ENCODE measurements at places on chromosomes 2 and 18.

GRCh38 chr18:2787225-2787624 is 59.6 kb upstream of the EMILIN2 start:
- no peak for DNase-seq

DNA sequence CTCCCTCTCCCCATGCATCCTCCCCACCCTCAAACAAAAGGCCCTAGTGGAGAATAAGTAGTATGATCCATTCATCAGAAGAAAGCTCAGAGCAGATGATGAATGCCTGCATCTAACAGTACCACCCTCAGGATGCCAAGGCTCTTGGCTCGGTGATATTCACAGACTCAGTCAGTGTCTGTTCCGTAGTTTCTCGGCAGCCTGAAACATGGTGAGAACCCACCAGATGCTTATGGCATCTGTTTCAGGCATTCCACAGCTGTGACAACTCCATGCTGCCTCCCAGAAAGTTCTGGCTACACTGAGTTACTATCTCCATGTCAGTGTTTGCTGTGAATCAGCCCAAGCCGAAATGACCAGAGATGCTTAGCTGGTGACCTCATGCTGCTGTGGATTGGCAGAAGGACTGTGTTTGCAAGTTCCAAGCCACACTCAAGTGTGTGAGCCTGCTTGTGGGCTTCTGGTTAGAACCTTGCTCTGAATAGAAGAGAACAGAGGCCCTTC is 83.9 kb downstream of the WDSUB1 start:
- no peak for DNase-seq

DNA sequence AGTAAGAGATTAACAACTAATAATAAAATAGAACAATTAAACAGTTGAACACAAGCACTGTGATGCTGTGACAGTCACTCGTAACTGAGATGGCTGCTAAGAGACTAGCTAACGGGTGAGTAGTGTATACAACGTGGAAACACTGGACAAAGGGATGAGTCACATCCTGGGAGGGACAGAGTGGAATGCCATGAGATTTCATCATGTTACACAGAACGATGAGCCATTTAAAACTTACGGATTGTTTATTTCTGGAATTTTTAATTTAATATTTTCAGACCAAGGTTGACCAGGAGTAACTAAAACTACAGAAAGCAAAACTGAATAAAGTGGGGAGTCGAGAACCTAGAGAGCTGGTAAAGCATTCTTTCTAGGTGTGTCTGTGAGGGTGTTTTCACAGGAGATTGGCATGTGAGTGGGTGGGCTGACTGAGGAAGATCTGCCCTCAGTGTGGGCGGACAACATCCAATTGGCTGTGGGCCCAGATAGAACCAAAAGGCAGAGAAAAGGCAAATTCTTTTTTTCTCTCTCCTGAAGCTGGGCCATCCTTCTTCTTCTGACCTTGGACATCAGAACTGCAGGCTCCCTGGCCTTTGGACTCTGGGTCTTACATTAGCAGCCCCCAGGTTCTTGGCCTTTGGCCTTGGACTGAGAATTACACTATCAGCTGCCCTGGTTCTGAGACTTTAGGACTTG is 14.6 kb downstream of the TMSB10 start:
- DNase-seq = no peak

DNA sequence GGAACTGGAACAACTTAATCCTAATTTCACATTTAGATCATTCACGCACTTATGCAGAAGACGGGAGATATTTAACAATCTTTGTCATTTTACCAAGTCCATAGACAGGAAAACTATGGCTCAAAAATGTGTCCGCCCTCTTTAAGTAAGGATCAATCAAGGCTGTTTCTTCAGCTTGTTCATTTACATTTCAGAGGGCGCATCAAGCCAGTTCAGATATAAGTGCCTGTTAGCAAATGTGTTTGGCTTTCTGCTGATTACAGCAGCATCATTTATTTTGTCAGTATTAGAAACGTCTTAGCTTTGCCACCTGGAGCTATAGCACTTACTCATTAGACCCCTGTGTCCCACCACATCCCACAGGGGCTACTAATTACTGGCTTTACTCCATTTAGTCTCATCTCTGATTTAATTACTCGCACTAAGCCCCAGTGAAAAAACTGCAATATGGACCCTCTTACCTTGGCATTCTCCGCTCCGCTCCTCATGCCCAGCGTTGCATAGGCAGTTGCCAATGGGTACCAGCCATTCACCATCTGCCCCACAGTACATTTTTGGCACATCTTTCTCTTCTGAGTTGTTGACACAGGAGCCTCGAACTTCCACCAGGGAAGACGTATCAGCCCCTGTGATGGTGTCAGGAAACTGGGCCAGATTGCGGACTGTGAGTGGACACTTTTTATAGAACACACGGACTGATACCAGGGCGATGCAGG is 8.7 kb downstream of the EPHA4 start:
- no peak for DNase-seq

GRCh38 chr2:139909136-139909535 is 1128.9 kb upstream of the NXPH2 start:
- DNase-seq = no peak

DNA sequence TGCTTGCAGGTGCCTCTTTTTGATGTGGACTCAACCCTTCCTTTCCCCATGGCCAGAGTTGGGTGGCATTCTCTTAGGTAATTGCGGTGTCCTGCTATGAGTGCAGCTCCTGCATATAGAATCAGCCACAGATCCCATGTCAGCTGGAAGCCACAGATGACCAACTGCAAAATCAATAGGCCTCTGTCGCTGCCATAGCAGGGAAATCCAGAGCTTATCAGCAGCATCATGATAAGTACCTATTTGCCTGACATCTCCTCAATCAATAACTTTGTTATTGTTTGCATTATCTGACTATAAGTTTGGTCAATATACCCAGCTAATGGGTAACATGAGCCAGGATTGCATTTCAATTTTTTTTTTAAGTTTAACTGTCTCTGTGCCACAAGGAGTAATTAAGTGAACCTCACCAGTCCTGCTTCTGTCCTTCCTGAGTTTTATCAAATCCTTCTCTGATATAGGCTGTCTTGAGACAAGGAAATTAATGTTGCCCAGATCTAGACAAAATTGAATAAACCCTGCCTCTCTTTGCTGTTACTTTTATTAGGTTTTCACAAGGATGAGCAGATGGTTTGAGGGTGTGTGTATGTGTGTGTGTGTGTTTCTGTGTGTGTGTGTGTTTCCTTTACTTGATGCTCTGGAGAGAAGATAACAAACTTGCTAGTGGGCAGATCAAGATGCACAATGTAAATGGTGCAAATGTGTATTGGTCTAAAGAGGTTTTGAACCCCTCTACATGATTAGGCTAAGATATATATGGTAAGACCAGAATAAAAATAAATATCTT is 59.6 kb upstream of the CREB1 start:
- DNase-seq = no peak

DNA sequence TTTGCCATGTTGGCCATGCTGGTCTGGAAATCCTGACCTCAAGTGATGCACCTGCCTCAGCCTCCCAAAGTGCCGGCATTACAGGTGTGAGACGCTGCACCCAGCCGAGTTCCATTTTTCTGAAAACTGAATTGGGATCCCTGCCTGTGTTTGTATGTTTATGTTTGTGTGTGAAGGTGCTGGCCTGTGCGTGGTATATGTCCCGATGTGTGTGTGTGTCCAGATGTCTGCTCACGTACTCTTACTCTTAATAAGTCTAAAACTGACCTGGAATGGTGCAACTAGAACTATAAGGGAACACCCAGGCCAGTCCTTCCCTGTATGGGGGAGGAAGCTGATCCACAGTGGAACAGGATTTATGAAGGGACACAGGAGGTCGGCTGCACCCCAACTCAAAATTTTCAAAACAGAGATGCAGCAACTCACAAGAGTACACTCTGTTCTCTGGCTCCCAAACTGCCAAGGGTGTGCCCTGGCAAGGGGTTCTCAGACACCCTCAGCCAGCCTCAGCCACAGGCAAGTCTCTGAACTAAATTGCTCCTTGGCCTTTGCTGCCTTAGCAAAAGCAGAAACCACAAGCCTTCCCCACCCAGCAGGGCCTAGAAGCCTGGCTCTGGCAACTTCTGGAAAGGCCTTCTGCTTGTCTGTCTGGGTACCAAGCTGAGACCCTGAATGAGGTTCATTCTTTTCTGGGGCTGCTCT is 36.5 kb downstream of the RHOB start:
- DNase-seq = no peak

- no peak for DNase-seq
Measured at GRCh38 chr2:211364911-211365310, 808.5 kb downstream of the CPS1 start.

DNA sequence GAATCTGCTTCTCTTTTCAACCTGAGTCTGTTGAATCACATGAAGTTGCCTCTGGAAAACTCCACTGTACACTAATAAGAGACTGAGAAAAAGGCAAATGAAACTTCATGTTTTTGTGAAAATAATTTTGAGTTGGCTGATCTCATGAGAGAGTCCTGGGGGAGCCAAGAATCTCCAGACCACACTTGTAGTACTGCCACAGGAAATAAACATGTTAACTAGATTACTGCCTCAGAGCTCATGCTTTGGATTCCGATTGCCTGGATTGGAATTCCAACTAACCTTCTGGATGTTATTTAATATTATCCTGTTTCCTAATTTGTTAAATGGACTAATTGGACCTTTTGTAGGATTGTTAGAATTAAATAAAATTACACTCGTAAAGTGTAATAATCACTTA is 25.2 kb downstream of the NUP35 start:
- no peak for DNase-seq

DNA sequence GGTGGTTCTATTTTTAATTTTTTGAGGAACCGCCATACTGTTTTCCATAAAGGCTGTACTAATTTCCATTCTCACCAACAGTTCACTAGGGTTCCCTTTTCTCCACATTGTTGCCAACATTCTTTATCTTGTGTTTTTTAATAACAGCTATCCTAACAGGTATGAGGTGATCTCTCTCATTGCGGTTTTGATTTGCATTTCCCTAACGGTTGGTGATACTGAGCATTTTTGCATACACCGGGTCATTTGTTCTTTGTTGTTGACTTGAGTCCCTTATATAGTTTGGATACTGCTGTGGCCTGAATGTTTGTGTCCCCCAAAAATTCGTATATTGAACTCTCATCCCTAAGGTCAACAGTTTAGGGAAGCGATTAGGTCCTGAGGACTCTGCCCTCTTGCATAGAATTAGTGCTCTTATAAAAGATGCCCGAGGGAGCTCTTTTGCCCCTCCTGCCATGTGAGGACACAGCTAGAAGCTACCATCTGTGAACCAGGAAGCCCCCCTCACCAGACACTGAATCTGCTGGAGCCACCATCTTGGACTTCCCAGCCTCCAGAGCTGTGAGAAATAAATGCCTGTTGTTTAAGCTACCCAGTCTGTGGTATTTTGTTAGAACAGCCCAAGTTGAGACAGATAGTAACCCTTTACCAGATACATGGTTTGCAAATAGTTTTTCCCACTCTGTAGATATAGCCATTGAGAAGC is 4.7 kb downstream of the IMP4 start:
- no peak for DNase-seq

- DNase-seq = no peak
Measured at GRCh38 chr18:3973191-3973850, 481.8 kb downstream of the DLGAP1 start.

GRCh38 chr2:232512602-232513001 is 7.6 kb upstream of the PRSS56 start:
- DNase-seq = no peak

GRCh38 chr2:111252436-111252835 is 131.7 kb downstream of the BCL2L11 start:
- no peak for DNase-seq

GRCh38 chr2:9954136-9954535 is 2.6 kb downstream of the GRHL1 start:
- DNase-seq = no peak

DNA sequence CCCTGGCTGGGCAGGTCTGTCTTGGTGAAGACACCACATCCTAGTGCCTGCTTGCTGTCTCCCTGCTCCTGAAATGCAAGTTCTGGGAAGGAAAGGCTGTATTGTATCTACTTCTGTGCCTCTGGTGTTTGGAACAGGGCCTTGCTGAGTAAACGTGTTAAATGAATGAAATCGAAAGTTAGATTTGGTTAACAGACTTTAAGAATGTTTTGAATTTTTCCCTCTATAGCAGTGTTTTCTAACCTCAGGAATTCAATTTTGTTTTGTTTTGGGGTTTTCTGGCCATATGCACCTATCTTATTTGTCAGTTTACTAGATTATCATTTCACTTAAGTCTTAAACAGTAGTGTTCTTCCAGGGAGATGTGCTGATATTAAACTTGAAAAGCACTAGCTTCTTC is 20.7 kb downstream of the FARP2 start:
- DNase-seq = no peak

GRCh38 chr2:26885651-26886329 is 37.9 kb downstream of the DPYSL5 start:
- DNase-seq = no peak

- no peak for DNase-seq
Measured at GRCh38 chr2:231189571-231190495, 8.6 kb upstream of the ARMC9 start.

GRCh38 chr18:5895876-5896740 is 786 bp upstream of the TMEM200C start:
- no peak for DNase-seq

GRCh38 chr2:233351423-233351822 is 2.9 kb upstream of the DGKD start:
- DNase-seq = no peak

- DNase-seq = no peak
Measured at GRCh38 chr18:79559436-79559835, 120.2 kb upstream of the CTDP1 start.

DNA sequence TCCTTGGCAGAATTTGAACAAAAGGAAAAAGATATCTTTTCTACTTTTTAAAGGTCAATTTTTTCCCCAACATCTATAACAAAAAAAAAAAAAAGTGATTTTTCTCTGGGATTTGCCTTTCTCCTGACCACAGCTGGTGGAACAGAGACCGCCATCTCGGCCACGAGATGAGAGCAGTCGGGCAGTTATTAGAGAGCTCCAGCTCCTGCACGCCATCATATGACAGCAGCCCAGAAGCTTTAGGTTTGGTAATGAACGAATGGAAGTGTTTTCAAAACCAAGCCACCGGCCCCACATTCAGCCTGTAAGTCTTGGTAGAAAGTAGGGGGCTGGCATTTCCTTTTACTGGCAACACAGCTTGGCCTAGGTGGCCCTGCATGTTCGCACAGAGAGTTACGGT is 94.9 kb upstream of the FZD7 start:
- DNase-seq = no peak

- no peak for DNase-seq
Measured at GRCh38 chr2:223952280-223952968, 4.8 kb upstream of the MRPL44 start.

DNA sequence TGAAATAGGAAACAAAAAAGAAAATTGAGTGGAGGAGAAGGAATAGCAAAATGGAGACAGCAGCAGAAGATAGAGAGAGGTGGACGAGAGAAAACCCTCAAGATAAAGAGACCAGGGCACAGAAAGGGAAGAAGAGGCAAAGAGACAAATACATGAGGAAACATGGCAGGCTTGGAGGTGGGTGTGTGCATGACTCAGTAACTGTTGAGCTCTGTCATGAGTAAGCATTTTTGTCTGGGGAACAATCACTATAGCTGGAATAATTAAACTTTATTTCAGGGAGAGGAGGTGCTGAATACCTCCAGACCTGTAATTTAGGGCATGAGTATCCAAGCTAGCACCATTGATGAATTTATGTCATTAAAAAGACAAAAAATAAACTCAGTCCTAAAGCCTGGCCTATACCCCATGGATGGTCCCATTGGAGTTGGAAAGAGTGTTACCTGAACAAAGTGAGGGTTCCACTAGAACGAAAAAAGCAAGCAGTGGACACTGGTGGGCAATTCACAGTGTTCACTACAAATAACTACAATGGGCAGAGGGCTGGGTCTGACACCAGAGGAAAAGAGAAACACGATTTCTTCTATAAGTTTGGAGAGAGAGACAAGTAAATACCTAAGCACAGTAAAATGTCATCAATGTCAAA is 145.5 kb downstream of the ADCYAP1 start:
- DNase-seq = no peak

- DNase-seq = no peak
Measured at GRCh38 chr2:1210352-1210751, 202.9 kb upstream of the TPO start.

All from stimulated activated CD8-positive, alpha-beta memory T cell treated with anti-CD3 and anti-CD28 coated beads, Interleukin-15, amount 100 ng/mL, for 1 hour (primary cell).